ENCODE measurements at places on chromosomes 3 and 15. TPM values are rescaled to one million over a fixed set of nuclear protein-coding genes. Genes with fewer than 3 reads are reported as not detected.

DNA sequence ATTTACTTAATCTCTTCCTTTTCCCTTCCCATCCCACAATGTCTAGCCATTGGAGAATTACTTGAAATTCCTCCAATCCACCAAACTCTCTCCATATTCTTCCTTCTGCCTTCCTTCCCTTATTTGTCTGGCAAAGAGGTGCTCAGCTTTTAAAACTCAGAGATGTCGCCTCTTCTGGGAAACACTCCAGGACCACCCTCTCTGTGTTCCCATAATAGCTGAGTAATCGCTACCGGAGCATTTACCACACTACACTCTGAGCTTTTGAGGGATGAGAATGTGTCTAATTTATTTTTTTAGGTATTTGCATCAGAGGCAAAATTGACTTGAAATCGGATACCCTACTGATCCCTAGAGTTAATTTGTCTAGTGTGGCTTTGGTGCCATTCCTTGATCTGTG lies 245.7 kb upstream of the TPRG1 start:
- no peak for DNase-seq

Gene GOLGA6L6
- polyA plus RNA-seq, result not detected

GRCh38 chr3:159128628-159129027 lies 326.8 kb downstream of the MFSD1 start:
- no peak for DNase-seq

GRCh38 chr3:128094295-128095151 lies 29.1 kb downstream of the RUVBL1 start:
- no peak for DNase-seq

DNA sequence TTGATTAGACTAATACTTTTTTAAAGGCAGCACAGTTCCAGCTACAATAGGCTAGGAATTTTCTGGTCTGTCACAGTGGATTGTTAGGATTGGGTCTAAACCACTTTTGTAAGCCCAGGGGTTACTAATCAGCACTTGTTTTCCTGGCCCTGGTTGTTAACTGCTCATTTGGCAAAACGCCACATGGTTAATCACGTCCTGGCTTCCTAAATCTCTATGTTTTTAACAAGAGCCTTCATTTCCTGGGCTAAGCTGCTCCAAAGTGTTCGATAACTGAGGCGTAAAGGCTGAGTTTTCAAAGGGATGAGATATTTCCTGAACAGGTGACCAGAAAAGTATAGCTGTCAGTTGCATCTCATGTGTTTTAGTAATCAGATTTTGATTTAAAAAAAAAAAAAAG lies 38.9 kb upstream of the CLRN1 start:
- peak; percentile 12 for DNase-seq

GRCh38 chr3:197524128-197524527 lies 31.6 kb downstream of the BDH1 start:
- DNase-seq, result no peak

DNA sequence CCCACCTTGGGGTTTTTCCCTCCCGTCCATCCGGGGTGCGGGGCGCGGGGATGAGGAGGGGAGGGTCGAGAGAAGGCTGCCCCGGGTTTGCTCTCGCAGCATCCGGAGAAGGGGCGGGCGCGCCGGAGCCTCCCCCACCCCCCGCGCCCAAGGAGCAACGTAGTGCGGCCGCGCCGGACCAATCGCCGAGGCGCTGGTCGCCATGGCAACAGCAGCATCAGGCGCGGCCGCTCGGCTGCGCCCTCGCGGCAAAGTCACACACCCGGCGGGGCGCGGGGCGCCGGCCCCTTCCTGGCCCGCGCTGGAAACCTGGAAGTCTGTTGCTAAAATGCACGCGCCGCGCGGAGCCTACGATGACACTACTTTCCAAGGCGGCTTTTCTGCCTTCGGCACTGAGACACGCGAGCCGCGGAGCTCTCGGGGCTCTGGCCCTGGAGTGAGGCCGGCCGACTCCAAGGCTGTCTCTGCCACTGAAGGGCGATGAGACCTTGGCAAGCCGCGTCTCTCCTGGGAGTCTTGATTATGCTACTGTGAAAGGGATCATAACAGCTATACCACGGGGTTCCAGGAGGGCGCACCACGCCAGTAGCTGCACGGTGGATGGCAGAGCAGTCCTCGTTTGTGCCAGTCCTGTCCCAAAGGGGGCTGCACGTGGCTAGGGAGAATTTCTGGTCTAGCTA lies at the start of gene IQSEC1:
Gene IQSEC1, minus strand, starts transcription at position 104 of the 680 bp plus-strand sequence. CDS start 415 bp downstream, outside the sequence.
- DNase-seq, result peak; percentile 50

Gene STXBP5L
- 0.33 TPM for polyA plus RNA-seq

DNA sequence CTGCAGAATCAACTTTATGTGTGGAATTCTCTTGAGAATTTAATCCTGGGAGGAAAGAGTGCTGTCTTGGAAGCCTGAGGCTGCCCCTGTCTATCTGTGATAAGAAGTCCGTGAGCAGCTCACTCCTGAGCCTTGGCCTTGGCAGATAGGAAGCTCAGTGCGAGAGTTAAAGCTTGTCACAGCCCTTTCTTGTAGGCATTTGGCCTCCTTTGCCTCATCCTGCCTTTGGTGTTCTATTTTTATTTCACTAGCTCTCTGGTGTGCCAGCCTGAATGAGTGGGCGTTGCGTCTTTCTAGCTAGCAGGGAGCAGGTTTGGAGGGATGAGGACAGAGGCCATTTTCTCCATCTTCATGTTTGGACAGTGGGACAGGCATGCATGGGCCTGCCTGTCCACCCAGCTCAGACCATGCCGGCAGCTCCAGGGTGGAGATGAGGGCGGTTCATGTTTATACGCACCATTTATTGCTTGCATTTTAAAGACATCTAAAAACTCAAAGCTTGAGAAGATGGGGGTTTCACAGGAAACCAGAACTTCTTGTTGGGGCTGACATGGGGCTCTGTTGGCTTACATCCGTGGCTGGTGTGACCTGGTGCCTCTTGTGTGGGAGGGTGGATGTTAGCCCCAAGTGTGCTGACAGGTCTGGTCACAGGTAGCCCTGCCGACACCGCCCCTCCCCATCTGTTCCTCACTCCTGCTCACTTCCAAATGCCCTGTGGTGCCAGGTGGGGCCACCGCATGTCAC lies 29.8 kb downstream of the IRAK2 start:
- no peak for DNase-seq

DNA sequence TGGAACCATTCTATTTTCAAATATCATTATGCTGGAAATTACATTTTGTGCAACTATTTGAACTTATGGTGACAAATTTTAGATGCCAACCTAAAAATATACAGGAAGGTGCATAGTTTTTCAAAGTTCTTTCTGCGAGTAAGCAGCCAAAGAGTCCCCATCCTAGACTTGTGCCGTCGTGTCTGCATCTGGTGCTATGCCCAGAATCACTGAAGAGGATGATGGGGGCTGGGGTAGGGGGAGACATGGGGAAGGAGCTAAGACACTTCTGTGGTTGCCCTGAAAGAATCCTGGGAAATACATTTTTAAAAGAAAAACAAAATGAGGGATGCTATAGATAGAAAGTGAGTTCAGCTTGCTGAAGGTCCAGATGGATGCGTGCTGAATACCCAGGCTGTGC lies 21.2 kb upstream of the FAM81A start:
- DNase-seq, result no peak

Gene PXYLP1
- 39.3 TPM for polyA plus RNA-seq

- no peak for DNase-seq
Measured at GRCh38 chr15:86630946-86631345, 551.3 kb downstream of the AGBL1 start.

- peak; percentile 6 for DNase-seq
Measured at GRCh38 chr3:180199417-180199995, 162.8 kb upstream of the PEX5L start.

- no peak for DNase-seq
Measured at GRCh38 chr3:109702252-109702651, 364.9 kb upstream of the DPPA4 start.

Gene NDUFB5
- 201 TPM for polyA plus RNA-seq

Gene USP19
- polyA plus RNA-seq, result 56.3 TPM

Gene SAMMSON
- not detected for polyA plus RNA-seq

DNA sequence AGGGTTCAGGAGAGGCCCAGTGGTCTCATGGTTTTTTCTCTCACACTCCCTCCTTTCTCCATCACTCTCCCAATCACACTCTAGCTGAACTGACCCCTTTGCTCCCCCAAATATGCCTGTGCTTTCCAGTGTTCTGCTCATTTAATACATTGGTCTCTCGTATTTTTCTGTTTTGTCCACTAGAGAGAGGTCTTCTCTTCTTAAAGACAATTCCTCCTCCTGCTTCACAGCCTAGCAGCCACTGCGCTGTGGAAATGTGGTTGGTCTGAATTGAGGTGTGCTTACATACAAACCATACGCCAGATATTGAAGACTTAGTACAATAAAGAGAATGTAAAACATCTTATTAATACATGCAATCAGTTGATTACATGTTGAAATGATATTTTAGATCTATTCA lies 60.6 kb upstream of the XCR1 start:
- no peak for DNase-seq

GRCh38 chr15:46265664-46266347 lies 631.0 kb downstream of the SQOR start:
- no peak for DNase-seq

DNA sequence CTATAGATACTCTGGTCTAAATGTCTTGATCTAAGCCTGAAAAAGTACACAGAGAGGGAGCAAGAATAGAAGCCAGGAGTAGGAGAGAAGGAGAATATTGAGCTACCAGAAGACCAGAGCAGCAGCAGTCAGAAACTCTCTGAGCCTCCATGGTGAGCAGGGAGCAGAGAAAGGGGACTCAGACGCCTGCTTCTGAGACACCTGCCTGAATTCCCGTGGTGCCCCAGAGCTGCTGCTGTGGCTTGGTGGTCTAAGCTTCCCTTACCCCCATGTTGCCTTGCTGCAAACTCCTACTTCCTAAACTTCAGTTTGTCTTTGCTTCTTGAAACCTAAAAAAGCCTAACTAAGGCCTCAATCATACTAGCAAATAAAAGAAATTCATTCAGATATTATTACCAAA lies 94.9 kb upstream of the STRIT1 start:
- DNase-seq, result no peak

Gene SKOR1
- 0.70 TPM for polyA plus RNA-seq

- DNase-seq, result no peak
Measured at GRCh38 chr3:198093112-198093679, 133.2 kb downstream of the LMLN start.
